ENCODE measurements at places on chromosomes 7 and 10.

GRCh38 chr10:5321273-5321672, 43.5 kb upstream of the UCN3 start:
- DNase-seq: no peak

DNA sequence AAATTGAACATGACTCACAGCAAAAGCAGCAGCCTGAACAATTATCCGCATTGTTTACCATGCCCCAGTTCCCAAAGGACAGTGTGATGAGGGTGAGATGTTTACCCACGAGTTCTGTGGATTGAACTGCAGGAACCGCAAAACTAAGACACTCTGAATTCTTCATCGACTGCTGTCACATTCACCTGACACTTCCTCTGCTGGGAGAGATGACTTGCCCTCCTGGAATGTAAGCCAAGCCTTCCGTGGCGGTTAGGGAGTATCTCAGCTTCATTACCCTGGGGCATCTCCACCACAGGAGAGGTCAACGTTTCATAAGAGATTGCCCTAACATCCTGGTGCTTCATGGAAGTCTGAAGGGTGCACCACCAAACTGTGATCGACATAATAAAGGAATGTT, 374.6 kb upstream of the ADARB2 start:
- DNase-seq: peak; percentile 64

DNA sequence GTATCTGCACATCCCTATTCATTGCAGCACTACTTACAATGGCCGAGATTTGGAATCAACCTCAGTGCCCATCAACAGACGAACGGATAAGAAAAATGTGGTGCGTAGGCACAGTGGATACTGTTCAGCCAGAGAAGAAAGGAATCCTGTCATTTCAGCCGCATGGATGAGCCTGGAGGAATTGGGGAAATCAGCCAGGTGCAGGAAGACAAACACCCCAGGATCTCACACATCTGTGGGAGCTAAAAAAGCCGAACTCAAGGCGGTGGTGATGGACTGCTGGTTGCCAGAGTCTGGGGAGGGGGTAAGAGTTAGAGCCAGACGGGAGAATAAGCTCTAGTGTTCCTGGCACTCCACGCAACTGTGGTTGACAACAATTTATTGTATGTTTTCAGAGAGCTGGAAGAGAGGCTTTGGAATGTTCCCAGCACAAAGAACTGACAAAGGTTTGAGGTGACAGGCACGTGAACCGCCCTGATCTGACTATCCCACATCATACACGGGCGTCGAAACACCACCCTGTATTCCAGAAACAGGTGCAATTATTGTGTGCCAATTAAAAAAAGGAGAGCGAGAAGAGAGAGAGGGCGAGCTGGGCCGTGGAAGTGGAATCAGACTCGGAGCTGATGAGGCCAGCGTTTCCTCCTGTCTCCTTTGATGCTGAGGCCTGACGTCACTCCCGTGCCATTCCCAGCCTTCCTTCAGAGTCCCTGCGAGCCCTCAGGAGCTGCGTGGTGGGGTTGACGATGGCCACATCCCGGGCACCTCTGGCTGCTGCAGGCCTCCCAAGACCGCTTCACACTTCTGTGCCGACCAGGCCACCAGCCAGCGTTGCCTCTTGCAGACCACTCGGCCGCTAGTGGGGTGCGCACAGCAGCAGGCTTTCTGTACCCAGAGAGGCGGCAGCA, 189.5 kb downstream of the DNAJB6 start:
- no peak for DNase-seq

GRCh38 chr7:184294-185264, 7.8 kb upstream of the FAM20C start:
- no peak for DNase-seq

DNA sequence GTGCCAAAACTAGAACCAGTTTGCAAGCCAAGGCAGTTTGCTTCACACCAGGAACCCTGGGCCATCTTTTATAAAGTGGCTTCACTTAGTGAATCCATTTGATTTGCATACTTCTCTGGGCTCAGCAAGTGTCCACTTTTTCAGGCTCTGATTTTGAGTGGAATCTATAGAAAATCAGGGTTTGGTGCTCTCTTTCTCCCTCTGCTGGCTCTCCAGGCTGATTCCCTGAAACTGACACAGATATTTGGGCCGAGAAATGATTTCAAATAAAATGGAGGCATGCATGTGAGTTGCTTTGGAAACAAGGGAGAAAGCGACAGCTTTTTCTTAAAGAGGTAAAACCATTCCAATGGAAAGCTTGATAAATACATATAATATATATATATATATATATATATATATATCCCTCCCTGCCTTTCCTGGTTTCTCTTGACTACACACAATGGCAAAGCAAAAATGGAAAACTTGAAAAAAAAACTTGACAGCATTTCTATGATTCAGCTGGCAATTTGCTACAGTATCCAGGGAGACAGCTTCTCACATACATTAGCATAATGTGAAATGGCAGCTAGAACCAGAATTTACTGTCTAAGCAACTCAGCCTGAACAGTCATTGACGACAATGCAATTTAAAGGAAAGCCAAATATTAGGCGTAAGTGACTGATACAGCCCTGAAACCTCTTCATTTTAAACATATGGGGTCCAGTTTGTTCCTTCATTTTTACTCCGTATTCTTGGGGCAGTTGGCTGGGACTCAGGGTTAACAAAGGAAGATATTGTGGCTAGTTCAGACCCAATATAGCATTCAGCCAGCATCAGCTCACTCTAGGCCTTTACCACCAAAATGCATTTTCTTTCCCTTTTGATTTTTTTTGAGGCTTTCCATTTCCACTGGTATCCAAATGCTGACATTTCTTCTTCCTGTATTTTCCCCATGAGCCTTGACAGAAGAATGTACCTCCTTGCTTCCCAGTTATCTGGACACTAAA, 188.5 kb downstream of the TMEM178B start:
- peak; percentile 22 for DNase-seq

DNA sequence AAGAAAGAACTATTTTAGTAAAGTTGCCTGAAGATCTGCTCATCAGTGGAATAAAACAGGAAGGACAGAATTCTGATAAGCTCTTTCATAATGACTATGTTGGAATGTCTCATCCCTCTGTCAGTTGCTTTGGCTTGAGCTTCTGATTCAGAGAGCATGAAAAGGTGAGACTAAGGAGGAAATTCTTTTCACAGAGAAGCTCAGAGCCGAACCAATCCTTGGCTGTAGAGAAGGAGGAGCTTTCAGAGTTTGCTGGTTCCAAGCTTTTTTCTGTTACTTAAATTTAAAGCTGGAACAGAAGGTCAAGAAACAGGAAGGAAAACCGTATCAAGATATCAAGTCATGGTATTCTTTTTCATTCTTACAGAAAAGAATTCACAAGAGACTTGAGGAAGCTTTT, 24.0 kb downstream of the GSTO2 start:
- DNase-seq: peak; percentile 57

DNA sequence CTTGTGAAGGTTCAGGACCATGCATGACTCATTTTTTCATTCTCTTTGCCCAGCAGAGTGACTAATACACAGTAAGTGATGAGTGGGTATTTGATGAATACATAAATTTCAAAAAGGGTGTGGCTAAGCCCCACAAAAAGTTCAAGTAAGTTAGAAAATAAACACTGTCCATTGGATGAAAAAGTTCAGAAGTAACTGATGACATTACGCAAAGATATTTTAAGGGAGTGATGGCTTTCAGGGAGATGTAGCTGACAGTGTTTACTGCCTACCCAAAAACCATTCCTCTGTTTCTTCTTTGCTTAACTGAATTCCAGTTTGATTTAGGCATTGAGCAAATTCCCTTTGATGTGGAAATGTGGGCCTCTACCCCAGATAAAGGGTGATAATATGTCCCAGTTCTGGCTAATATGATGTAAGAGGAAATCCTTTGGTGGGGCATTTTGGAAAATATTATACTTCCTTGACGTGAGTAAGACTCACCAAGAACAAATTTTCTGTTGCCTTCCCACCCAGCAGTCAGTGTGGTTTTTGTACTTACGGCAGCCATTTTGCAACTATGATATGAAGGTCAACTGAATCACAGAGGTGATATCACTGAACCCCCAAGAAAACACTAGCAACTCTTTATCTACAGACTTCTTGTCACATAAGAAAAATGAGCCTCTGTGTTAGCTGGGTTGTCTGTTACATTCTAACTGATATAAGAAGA, 29.0 kb upstream of the EBLN1 start:
- peak; percentile 80 for DNase-seq

DNA sequence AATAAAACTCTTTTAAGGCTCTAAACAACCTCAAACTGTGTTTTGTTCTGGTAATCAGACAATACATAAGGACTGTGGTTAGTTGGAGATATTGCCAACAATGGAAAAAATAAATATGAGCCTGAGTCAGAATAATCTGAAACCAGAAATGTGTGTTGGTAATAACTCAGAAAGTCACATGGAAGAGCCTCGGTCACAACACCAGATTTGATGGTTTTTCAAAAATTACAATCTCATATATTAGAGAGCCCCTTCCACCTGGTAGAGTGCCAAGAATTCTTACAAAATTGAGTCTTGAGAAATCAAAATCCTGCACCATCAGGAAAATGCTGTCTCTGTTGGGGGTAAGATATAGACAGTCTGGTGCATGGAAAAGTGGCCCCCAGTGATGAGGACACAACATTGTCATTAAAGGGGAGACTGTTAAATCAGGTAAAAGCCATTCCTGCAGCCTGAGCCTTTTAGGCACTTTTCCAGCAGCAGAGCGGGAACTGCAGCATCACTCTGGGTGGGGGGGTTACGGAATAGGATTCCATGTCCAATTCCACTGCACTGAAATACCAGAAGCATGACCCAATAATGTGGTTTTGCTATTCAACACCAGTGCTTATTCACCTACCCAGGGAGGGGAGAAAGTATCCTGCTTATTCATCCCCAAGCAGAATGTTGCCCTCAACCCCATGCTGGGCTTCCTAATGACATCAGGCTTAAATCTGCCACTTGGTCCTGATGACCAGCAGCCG, 9.5 kb upstream of the ADAM12 start:
- DNase-seq: peak; percentile 99

DNA sequence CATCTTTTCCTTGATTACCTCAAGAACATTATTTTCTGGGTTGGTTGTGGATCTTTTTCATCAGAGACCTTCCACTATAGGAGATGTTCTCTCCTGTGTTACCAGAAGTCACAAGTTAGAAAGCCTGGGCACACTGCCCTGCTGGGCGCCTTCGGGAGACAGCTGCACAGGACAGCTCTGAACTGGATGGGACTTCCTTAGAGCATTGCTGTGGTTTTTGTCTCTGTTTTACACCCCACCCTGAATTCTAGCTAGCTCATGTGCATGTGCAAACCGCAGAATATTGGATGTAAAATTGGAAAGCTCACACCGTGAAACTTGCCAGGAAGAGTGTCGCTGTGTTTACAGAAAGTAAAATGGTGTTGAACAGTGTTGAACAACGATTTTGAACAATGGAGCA, 54.4 kb upstream of the SEC61G start:
- DNase-seq: peak; percentile 7

DNA sequence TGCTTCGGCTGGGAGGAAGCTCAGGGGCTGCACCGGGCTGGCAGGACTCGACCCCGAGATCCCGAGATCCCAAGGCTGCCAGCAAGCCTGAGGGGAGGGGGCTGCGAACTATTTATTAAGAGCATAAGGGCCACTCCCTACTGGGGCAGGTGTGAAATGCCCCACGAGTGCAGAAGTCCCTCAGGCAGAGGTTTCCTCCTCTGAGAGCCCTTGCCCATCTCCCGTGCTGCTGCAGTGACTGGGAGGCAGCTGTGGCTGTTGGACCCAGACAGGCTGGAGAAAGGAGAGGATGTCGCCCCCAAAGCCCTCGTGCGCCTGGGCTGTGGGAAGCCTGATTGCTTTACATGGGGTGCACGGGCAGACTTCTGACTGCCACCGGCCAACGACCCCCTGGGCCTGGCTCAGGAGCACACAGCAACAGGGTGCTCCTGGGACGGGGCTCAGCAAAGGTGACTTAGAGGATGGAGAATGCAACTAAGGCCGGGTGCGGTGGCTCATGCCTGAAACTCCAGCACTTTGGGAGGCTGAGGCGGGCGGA, 39.8 kb downstream of the RGS10 start:
- no peak for DNase-seq

GRCh38 chr7:96084881-96085553, 236.9 kb downstream of the SLC25A13 start:
- DNase-seq: peak; percentile 32

GRCh38 chr7:99794585-99795502, 10.9 kb upstream of the CYP3A4 start:
- peak; percentile 6 for DNase-seq

GRCh38 chr7:39217783-39218182, 240.1 kb downstream of the POU6F2 start:
- no peak for DNase-seq

- no peak for DNase-seq
Observed at GRCh38 chr7:139714163-139714901, 63.5 kb downstream of the HIPK2 start.

DNA sequence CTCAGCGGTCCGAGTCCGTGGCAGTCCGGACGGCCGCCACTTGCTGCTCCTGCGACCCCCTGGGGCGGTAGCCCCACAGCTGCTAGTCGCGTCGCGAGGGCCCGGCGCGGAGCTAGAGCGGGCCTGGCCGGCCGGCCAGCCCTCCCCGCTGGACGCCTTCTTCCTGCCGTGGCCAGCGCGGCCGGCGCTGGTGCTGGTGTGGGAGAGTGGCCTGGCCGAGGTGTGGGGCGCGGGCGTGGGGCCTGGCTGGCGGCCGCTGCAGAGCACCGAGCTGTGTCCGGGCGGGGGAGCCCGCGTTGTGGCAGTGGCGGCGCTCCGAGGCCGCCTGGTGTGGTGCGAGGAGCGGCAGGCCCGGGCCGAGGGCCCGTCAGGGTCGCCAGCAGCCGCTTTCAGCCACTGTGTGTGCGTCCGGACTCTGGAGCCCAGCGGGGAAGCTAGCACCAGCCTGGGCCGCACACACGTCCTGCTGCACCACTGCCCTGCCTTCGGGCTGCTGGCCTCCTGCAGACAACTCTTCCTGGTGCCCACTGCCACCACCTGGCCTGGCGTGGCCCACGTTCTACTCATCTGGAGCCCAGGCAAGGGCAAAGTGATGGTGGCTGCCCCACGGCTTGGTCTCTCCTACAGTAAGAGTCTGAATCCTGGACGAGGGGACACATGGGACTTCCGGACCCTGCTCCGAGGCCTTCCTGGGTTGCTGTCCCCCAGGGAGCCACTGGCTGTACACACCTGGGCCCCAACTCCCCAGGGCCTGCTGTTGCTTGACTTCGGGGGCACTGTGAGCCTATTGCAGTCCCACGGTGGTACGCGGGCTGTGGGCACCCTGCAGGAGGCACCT, 631 bp downstream of the HPS6 start:
- DNase-seq: no peak
